NCI-H460 (cell line): ENCODE measurements at places on chromosomes 16 and 17.

- no peak for DNase-seq
Observed at GRCh38 chr16:47939680-47940079, 216.1 kb downstream of the ABCC12 start.

DNA sequence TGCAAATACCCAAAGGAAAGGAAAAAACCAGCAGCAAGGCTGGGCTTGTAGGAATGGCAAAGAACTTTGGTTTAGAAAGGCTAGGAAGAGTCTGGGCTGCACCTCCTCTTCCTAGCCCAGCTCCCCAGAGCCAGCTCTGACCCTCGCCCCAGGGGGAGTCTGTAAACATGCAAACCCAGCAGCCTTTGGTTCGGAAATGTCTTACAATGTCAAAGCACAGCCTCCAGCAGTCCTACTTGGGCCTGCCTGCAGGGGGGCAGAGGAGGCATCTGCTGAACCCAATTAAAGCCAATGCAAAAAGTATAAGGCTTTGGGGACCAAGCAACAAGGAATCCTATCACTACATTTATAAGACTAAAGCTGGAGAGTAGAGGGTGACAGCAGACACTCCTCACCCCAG is 5.0 kb upstream of the FTSJ3 start:
- DNase-seq = no peak

DNA sequence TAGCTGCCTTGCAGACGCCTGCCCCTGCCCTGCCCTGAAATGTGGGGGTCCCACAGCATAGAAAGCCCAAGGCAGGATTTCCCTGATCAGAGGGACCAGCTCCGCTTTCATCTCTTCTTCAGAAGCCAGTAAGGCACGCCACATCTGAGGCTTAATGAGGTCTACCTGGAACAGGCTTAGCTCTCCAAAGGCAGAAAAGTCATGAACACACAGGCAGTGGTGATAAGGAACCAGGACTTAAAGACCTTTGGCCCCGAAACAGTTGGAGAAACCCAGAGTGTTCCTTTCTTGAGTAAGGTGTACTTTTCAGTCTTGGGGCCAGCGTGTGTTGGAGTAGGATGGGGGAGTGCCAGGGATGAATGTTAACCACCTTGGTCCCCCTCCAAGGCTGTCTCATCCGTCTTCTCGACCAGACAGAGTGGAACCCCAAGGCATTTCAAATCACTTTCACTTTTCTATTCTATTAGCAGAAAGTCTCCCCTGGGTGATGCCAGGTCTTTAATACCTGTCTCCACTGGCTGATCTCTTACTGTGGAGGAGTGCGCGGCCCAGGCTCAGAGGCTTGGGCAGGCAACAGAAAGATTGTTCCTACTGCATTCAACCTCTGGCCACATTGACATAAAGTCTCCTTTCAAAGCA is 43.9 kb downstream of the TMEM186 start:
- no peak for DNase-seq

DNA sequence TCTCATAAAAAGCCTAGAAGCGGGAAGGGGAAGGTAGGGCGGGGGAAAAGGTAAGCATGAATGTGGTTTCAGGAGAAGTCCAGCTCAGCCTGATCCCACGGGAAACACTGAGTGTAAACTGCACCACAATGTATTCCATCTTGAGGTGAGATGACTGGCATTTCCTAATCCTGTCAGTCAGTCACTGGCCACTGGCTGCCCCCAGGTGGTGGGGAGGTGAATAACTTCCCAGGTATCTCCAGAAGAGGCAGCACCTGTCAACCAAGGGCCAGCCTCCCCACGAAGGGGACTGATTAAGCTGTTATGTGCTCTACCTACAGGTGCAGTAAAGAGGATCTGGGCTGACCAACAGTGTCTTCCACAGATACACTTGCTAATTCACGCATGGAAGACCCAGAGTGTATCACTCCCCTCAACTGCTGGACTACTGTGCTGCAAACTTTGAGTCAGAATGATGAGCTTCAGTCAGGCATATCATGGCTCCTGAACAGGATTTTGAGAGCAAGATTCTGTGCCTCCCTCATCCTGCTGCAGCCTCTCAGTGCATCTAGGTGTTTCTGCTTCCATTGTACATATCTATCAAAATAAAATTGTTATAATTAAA is 108.5 kb upstream of the CCL2 start:
- peak; percentile 19 for DNase-seq

GRCh38 chr16:66636199-66636598 is 31.7 kb downstream of the CMTM3 start:
- DNase-seq = no peak

DNA sequence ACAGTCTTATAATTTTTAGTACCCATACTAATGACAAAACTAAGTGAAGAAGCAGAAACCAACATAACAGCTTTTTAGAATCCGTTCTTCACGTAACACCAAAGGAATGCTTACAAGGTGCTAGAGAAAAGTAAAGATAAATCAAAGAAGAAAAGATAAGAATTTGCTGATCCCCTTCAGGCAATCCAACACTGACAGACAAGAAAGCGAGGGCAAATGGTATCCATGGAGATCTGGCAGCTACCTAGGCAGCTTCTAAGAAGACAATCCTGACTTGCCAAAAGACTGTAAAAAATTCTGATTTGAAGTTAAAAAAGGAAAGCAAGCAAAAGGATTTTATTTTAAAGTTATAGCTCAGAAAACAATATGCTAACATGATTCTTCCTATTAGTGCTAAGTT is 14.6 kb downstream of the BBS2 start:
- no peak for DNase-seq

- no peak for DNase-seq
Observed at GRCh38 chr16:89393738-89394406, 96.5 kb downstream of the ANKRD11 start.

DNA sequence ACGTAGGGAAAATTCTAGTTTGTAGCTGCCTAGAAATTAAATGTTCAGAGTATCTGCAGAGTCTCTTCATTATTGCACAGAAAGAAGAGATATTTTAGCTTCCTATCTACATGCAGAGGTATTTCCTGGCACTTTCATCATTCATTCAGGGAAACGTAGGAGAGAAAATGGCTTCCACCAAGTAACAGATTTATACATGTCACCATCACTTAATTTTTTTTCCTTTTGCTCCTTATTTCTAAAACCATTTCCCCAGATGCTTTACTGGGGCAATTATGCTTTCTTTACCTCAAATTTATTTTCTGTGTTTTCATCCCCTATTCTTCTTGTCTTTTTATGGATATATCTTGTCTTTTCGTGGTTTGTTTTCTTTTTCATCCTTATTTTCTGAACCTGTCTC is 18.5 kb downstream of the ATP6V0A1 start:
- DNase-seq = no peak

GRCh38 chr16:85363881-85364280 is 249.2 kb upstream of the GSE1 start:
- no peak for DNase-seq

DNA sequence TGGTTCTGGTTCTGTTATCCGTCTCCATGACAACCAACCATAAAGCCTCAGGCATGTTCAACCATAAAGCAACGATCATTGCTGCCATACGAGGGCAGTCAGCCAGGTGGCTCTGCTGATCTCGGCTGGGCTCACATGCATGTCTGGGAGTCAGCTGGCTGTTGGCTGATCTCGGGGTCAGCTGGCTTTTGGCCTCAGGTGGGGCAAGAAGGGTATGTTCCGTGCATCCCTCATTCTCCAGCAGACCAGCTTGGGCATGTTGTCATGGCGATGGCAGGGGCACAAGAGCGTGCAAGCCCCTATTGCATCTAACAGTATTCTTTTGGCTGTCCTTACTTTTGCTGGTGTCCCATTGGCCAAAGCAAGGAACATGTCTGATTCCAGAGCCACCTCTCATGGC is 86.2 kb downstream of the ABCC6 start:
- no peak for DNase-seq

- no peak for DNase-seq
Observed at GRCh38 chr16:67888331-67888730, 3.6 kb downstream of the NRN1L start.

DNA sequence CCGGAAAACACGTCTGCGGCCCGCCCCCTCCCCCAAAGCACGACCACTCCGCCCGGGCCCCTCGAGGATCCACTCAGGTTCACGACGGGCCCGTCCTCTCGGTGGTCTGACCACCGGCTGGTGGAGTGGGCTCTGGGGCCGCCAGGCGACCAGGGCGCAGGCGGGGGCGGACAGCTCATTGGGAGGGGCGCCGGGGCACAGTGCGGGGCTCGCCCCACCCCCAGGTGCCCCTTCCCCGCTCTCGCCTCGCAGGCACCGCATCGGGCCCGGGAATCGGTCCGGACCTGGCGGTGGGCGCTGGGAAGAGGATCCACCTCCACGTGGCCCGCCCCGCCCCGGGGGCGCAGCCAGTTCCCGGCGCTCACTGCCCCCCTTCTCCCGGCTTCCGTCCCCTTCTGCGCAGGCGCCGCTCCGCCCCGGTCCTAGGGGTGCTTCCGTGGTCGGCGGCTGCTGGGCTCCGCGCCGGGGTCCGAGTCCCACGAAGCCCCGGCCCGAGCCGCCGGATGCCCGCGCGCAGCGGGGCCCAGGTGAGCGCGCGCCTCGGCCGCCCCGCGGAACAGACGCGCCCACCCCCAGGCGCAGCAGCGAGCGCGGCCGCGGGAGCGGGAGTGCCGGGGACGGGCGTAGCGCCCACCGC is at the start of gene MPG:
TSS of gene MPG (plus strand) at position 419 of the 637 bp plus-strand sequence. CDS start at position 504, 85 bp downstream.
- peak; percentile 70 for DNase-seq

GRCh38 chr17:77527409-77527808 is 386.6 kb downstream of the SEC14L1 start:
- no peak for DNase-seq

DNA sequence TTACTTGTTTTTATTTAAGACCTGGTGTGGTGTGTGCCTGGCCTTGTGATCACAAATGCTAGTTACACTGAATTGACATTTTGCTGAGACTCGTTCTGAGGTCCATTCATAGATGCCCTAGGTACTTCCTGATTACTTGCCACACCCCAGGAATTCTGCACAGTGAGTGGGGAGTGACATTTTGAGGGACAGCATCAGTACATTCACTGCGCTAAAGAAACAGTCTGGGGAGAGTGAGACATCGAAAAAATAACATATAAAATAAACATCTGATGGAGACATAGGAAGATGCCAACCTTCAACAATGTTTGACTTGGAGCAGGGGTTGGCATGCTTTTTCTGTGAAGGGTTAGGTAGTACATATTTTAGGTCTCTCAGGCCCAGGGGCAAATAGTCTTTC is 30.4 kb downstream of the ABCC1 start:
- no peak for DNase-seq

DNA sequence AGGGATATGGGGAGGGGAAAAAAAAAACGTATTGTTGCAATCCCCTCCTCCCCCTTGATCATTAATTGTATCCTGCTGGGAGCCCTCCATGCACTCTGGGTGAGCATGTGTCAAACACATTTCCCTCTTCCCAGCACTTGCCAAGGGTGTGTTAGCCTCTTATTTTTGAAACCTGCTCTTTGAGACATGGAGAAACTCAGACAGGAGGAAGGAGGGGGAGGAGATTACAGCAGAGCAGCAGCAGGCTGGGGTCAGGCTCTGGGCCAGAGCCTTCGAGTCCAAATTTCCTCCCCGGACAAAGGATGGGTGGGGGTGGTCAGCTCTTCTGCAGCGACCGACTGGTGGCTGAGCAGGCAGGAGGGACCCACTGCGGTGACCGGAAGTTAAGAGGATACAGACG is 64.7 kb downstream of the SOX9 start:
- DNase-seq = no peak
